Fibroblast of lung (primary cell): ENCODE measurements at places on chromosomes 12 and 14.

DNA sequence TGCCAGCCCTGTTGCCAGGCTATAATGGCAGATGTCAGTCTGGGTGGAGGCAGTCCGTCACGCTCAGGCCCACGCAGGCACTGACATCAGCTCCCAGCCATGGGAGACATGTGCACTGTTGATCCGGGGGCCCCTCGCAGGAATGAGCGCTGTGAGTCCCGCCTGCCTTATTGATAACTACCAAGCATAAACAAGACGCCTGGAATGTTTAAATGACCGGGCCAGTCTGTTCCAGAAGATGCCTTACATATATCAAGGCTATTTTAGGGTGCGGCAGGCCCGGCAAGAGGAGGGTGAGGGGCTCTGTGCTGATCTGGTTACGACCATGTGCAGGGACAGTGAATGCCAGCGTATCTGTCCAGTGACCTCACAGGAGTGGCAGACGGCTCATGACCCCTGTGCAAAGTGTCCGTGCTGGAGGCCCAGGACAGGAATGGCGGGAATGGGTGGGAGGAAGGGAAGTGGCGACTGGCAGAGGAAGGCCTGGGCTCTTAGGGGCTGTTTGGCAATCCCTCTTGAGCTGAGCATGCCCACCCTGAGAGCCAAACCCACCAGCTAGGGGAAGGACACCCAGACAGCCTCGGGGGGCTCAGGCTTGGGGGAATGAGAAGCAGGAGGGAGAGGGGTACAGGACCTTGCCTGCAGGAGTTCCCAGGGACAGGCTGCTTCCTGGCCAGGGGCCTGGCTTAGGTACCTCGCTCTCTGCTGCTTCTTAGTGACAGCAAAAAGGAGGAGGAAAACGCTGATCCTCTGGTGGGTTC lies 49.3 kb downstream of the DLK1 start:
- peak; percentile 58 for DNase-seq

- no peak for DNase-seq
Observed at GRCh38 chr14:94876306-94876705, 106.4 kb upstream of the GSC start.

DNA sequence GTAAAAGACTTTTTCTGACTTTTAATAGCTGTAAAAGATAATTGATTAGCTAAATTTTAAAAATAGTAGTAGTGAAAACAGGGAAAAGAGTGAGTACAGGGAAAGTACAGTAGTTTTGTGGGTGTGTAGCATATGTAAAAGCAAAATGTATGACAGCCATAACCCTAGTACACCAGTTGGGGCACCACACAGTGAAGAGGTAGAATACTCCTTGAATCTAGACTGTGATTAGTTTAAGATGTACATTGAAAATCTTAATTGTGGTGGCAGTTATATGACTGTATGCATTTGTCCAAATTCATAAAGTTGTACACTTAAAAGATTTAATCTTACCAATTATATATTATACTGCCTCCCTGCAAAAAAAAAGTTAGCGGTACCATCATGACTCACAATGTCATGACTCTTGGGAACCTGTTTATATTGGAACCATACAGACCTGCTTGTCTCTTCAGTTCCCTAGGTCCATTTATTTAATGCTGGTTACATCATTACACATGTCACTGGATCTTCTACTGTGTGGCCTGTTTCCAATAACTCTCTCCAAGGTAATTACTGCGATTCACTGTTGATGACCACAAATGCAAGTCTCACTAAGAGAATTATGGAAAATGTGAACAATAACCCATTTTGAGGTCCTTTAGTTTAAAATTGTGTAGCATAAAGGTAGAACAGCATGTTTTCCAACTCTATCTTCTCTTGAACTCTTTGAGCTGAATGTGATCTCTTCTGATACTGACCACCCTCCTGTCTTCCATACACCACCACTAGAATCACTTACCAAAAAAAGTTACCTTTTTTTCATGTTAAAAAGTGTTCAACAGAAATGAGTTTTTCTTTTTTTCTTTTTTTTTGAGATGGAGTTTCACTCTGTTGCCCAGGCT lies 264.2 kb upstream of the AMIGO2 start:
- peak; percentile 96 for DNase-seq

GRCh38 chr12:108090107-108090899 lies 38.8 kb upstream of the WSCD2 start:
- DNase-seq: no peak

DNA sequence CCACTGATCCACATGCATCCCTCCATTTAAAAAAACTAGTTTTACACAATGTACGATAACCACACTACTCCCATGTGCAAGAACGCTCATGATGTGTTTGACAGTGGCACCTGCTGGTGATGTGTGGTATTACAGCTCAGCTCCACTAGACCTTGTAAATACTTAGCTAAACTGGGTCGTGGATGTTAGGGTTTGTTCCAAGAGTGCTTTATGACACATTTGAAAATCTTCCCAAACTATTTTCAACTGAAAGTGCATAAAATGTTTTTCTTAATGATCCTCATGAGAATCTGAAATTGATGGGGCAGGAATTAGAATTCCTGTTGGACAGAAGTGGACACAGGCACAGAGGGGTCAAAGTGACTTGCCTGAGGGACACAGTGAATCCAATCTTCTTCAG lies 99.2 kb downstream of the SCARB1 start:
- DNase-seq: peak; percentile 81

GRCh38 chr14:49598485-49599300 lies at the start of gene LRR1:
Gene LRR1 (plus strand): TSS chr14:49598940. CDS start chr14:49599021, 81 bp downstream.
- DNase-seq: peak; percentile 81

DNA sequence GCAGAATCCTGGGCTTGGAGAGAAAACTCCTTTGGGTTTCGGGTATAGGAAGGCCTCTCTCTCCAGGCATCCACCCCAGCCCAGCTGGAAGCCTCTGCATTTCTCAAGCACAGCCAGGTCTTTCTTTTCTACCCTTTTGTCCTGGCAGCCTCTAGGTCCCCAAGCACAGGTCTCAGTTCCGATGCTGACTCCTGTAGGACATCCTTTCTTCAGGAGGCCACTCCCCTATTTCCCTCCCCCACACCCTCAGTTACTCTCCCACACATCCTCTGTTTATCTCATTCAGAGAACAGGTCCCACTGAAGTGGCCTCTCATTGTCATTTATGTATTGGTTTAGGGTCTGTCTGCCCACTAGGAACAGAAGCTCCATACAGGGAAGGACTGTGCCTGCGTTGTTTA lies 352.6 kb downstream of the VRK1 start:
- no peak for DNase-seq

- DNase-seq: peak; percentile 20
Observed at GRCh38 chr12:121916719-121917118, 1.7 kb upstream of the CFAP251 start.

GRCh38 chr12:89707703-89708564 lies 704 bp downstream of the ATP2B1 start:
- peak; percentile 26 for DNase-seq

GRCh38 chr12:118680356-118680963 lies 300.9 kb upstream of the SRRM4 start:
- no peak for DNase-seq

DNA sequence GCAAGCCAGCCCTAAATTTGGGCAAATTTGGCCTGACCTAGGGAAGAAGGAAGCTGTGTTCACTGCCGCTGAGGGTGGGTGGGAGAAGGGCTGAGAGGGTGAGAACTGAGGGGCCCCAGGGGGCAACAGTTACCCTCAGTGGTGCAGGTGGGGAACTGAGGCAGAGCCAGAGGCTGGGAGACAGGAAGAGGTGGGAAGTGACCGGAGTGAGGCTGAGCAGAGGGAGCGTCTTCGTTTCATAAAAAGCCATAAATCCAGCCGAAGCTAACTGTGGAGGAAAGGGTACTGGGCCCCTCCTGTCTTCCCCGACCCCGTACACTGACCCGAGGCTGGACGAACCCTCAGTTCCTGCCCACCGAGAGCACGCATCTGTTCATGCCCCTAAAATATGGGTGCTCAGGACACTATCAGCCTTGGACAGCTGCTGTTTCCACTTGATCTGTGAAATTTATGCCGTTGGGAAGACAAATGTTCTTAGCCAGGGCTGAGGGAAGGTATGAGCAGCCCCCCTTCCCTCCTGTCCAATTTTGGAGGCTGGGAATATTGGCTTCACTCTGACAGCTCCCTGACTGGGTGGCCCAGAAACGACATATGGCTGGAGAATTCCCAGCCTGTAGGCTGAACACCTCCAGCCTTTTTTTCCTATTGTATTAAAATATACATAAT lies 116.5 kb downstream of the KIF26A start:
- DNase-seq: no peak

- DNase-seq: peak; percentile 38
Observed at GRCh38 chr12:13147688-13148484, 44.4 kb upstream of the GSG1 start.

DNA sequence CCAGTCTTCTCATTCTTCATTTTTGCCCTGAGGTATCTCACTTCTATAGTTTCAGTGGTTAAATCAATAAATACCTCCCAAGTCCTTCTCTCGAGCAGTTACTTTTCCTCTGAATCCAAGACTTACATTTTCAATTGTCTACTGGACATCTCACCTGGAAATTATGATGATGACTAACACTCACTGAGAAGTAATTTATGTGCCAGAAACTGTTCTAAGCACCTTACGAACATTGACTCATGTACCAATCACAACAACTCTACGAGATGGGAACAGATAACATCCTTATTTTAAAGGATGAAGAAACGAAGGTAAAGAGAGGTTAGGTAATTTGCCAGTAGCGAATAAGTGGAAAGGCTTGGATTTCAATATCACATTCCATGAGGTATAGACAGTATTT lies 94.1 kb downstream of the EML5 start:
- no peak for DNase-seq

GRCh38 chr12:64521833-64522232 lies 69.9 kb downstream of the TBK1 start:
- DNase-seq: no peak

- peak; percentile 54 for DNase-seq
Observed at GRCh38 chr14:51069055-51069454, 25.9 kb downstream of the TRIM9 start.

GRCh38 chr14:40318211-40318719 lies 886.0 kb upstream of the FBXO33 start:
- no peak for DNase-seq

- DNase-seq: no peak
Observed at GRCh38 chr12:110348431-110349059, 55.0 kb downstream of the ANAPC7 start.

- DNase-seq: no peak
Observed at GRCh38 chr14:70773182-70773862, 36.0 kb downstream of the MAP3K9 start.

DNA sequence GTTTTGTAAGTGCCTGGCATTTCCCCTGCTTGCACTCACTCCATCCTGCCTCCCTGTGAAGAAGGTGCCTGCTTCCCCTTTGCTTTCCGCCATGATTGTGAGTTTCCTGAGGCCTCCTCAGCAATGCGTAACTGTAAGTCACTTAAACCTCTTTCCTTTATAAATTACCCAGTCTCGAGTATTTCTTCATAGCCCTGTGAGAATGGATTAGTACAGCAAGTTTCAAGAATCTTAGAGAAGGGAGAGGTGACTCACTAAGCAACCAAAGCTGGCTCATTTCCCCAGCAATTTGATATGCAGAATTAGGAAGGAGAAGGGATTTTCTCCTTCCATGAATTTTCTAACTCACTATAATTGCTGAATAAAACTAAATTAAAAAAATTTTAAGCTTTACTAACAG lies 251.0 kb upstream of the FOXG1 start:
- DNase-seq: peak; percentile 70

DNA sequence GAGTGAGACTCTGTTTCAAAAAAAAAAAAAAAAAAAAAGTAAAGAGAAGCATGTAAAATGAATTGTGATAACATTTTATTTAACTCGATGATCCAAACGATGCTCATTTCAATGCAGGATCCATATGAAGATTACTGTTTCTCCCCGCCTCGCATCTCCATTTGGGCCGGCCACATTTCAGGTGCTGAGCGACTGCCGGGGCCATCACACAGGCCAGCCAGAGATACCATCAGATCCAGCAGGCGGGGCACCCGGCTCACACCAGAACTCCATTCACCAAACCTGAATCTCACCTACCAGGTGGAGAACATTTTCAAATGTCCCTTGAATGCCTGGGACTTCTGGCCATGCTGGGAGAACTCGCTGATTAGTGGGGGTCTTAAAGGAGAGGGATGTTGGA lies 18.0 kb upstream of the FZD10 start:
- DNase-seq: no peak

GRCh38 chr12:49364989-49365388 lies 2.3 kb upstream of the SPATS2 start:
- peak; percentile 83 for DNase-seq

GRCh38 chr12:28512406-28512805 lies 322.1 kb downstream of the CCDC91 start:
- no peak for DNase-seq

DNA sequence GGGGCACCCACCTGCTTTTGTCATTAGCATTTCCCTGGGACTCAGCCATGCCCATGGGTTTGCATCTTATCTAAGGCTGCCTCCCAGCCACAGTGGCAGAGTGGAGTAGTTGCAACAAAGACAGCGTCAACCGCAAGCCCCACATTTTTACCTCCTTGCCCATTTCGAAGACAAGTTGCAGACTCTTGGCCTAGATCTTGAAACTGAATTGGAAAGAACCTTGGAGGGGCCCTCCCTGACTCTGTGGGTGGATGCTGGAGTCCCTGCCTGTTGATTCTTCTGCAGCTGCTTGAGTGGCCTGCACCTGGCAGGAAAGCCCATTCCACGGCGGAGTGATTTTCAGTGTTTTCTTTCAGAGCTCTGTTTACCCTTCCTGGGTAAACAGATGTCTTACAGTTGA lies 309.0 kb downstream of the VRK1 start:
- DNase-seq: no peak

DNA sequence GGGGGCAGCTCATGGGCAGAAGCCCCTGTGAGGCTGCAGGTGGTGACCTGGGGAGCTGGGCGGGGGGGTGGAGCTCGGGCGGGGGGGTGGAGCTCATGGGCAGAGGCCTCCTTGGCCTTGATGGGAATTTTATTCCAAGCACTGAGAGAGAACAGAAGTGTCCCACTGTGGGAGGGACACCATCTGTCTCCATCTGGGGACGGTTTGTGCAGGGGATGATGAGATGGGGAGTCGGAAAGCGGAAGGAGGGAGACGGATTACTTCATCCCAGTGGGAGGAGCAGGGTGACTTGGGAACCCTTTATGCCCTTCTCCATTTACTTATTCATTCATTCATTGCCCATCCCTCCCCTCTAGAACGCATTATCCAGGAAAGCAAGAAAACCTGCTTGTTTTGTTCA lies 304.7 kb downstream of the ADGRD1 start:
- no peak for DNase-seq

- DNase-seq: no peak
Observed at GRCh38 chr14:103712633-103713247, 2.5 kb downstream of the XRCC3 start.

- DNase-seq: no peak
Observed at GRCh38 chr12:21502872-21503271, 1.3 kb downstream of the GOLT1B start.

DNA sequence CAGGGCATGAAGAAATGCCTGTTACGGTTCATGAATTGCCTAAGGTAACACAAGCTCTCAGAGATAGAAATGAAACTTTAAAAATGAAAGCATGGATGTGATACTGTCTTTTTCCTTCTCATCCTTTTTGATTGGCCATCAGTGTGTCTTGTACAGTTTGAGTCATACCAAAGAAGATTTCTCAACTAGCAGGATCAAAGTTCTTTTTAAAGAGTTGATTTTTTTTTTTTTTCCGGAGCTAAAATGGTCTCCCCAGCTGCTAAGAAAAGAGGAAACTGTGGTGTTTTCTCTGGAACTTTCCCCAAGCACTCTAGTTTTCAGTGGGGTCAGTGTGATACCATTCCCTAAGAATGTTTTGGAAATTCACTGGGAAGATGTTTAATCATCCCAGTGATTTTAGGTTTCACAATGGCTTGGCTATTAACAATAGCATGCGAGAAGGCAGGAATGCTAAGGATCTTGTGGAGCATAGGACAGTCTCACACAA lies 105.0 kb downstream of the ETNK1 start:
- DNase-seq: peak; percentile 93
